ENCODE measurements at places on chromosomes 4 and X.
A peak's percentile ranks its signal among the peaks of the same experiment; 100 is the strongest.

DNA sequence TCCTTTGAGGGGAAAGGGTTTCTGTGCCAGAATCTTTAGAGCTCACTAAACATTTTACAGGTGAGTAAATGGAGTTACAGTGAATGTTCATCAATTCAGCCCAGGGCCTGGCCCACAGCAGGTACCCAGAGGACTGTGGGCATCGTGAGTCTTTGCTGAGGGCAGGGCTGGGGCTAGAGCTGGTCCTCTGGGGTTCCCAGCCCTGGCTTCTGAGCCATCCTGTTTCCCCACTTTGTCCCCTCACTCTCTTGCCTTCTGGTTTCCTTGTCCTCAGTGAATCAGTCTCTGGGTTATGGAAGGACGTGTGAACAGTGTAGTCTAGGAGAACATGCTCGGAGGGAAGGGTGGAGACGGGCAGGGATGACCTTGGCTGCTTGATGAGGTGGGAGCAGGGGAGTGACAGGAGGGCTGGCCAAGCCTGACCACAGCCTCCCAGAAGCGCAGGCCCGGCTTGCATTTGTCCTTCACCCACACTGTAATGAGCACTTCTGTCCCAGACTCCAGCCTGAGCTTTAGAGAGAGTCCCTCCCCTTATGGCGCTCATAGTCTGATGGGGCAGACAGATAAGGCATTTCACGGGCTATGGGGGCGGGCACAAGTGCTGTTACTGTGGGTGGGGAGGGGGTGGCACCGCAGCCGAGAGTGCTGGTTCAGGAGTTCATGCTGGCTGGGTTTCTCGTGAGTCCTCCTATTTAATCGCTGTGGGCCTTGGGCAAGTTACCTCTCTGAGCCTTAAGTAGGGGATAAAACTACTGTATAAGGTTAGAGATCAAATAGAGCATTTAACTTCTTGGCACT lies 17.3 kb downstream of the TBC1D14 start:
- peak; percentile 68 for DNase-seq

DNA sequence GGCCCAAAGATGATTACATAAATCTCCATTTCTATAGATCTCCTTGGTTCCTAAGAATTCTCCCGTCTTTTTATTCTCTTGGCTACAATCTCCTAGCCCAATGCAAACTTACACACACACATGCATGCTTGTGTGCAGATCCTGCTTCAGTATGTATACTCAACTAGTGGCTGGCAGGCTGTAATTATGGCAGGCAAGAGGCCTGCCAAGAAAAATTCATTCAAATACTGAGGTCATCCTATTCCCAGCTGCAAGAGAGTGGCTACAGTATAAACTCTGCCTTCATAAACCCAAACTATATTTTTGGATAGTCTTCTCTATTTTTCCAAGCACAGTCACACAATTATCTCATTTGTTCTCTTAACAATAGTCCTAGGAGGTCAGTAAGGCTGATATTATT lies 95.2 kb downstream of the SHROOM4 start:
- no peak for DNase-seq

GRCh38 chrX:15398874-15399273 lies 14.7 kb upstream of the VEGFD start:
- no peak for DNase-seq

DNA sequence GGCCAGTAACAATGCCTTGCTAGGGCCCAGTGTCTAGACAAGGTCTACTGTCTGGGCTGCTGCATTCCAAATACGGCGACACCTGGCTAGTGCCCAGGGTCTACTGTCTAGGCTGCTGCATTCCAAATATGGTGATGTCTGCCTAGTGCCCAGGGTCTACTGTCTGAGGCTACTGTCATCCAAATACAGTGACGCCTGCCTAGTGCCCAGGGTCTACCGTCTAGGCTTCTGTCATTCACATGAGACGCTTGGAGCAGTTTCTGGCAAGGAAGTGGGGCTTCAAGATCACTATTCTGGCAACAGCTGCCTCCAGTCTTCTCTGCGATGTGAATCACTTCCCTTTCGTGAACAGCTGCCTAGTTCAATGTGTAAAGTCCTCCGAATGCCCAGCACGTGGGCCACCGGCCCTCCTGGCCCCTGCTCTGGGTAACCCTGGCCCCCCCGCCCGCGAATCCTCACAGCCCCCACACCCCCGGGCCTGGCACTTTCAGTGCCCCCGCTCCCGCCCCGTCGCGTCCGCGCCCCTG lies 12.7 kb downstream of the ACOX3 start:
- no peak for DNase-seq

GRCh38 chr4:164807611-164808010 lies 53.7 kb downstream of the SMIM31 start:
- DNase-seq = no peak

GRCh38 chrX:53285591-53285990 lies 4.2 kb upstream of the IQSEC2 start:
- no peak for DNase-seq

Measured in T-helper 1 cell (primary cell).